ENCODE measurements at places on chromosomes 3 and 15.

- H3K27me3 ChIP-seq = no peaks in the 10 kb centered on the region
- H3K36me3 ChIP-seq = no peaks in the 10 kb centered on the region
- DNase-seq = peak; percentile 48
- H3K4me1 ChIP-seq = no peaks in the 10 kb centered on the region
These were observed 276.2 kb downstream of the FEZF2 start for GRCh38 chr3:62097121-62097520.

DNA sequence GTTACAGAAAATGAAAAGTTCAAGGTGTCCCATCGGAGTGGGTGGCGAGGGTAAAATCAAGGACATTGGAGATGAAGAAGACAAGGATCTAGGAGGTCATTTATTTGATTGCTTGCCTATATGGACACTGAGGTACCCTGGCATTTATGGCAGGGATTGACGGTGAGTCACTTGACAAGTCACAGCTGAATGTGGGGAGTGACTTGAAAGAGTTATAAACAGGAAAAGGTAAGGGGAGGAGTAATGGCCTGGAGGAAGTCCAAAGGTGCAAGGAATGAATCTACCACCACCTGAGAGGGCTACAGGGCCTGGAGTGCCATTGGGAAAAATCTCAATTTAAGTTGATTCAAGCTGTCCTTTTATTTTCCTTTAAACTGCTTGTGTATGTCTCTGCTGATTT, 11.8 kb upstream of the SGO1 start:
- no peaks in the 10 kb centered on the region for H3K36me3 ChIP-seq
- DNase-seq = no peak
- no peaks in the 10 kb centered on the region for H3K27me3 ChIP-seq
- no peak overlapping the region for H3K4me3 ChIP-seq
- no peak overlapping the region for H3K27ac ChIP-seq
- H3K4me1 ChIP-seq = no peaks in the 10 kb centered on the region

- DNase-seq = no peak
- no peaks in the 10 kb centered on the region for H3K27me3 ChIP-seq
- H3K36me3 ChIP-seq = no peaks in the 10 kb centered on the region
- no peak overlapping the region for H3K4me3 ChIP-seq
- no peak overlapping the region for H3K27ac ChIP-seq
These were observed 115.2 kb upstream of the TSC22D2 start for GRCh38 chr3:150292891-150293290.

DNA sequence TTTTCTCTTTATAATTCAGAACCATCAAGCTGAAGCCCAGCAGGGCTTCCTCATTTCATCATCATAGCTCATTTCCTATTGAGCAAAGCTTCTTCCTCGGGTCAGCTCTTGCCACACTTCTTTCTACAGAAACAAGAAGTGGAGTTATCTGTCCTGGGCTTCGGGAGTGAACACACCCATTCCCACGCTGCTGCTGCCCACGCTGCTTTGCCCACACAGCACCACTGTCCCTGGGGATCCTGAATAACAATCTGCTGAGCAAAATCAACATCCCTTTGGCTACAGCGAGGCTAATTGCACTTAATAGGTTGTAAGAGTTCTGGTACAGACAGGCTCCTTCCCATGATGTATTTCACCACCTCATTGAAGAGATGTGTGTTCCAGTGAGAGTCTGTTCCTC, 23.7 kb downstream of the CEP19 start:
- H3K4me1 ChIP-seq = no peaks in the 10 kb centered on the region
- H3K4me3 ChIP-seq = no peak overlapping the region
- no peak for DNase-seq
- no peaks in the 10 kb centered on the region for H3K27me3 ChIP-seq
- H3K36me3 ChIP-seq = no peaks in the 10 kb centered on the region

- no peaks in the 10 kb centered on the region for H3K4me1 ChIP-seq
- H3K27me3 ChIP-seq = no peaks in the 10 kb centered on the region
- DNase-seq = no peak
These were observed 30.2 kb downstream of the IDH3A start for GRCh38 chr15:78179286-78179840.

- H3K4me3 ChIP-seq = no peak overlapping the region
- H3K27ac ChIP-seq = no peak overlapping the region
- DNase-seq = no peak
- no peaks in the 10 kb centered on the region for H3K36me3 ChIP-seq
- no peaks in the 10 kb centered on the region for H3K27me3 ChIP-seq
These were observed 85.3 kb downstream of the HCN4 start for GRCh38 chr15:73283366-73283962.

DNA sequence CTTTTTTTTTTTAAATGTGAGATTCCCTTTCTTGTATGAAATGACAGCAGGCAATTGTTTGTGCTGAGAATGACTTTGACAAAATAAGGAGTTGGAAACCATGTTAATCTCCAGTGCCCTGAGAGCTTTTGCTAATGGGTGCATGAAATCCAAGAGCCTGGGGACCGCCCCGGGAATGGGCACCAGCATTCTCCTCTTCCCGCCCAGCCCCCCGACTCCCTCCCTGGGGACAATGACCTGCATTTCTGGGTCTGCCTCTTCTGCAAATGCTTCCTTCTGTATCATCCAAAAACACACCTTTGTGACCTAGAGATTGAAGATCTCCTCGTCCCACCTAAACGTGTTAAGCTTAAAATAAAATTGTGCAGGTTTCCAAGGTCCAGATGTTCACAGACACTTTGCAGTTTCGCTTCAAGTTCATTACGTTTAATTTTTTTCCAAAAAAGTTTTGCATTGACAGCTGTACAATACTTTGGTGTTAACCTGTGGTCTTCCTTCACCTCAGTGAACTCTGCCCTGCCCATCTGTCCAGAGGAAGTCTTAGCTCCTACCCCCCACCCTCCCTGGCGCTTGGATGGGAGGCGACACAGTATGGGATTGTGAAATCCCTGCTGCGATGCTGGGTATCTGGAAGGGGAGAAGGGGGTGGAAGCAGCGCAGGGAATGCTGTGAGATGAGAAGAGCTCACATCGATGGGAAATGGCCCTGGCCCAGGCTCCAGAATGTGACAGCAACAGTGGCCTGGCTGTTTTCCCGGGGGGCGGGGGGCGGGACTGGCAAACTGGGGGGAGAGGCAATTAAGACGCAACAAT, 50.1 kb downstream of the TLE3 start:
- H3K27ac ChIP-seq = no peak overlapping the region
- H3K4me3 ChIP-seq = no peak overlapping the region
- no peaks in the 10 kb centered on the region for H3K4me1 ChIP-seq
- no peaks in the 10 kb centered on the region for H3K27me3 ChIP-seq

DNA sequence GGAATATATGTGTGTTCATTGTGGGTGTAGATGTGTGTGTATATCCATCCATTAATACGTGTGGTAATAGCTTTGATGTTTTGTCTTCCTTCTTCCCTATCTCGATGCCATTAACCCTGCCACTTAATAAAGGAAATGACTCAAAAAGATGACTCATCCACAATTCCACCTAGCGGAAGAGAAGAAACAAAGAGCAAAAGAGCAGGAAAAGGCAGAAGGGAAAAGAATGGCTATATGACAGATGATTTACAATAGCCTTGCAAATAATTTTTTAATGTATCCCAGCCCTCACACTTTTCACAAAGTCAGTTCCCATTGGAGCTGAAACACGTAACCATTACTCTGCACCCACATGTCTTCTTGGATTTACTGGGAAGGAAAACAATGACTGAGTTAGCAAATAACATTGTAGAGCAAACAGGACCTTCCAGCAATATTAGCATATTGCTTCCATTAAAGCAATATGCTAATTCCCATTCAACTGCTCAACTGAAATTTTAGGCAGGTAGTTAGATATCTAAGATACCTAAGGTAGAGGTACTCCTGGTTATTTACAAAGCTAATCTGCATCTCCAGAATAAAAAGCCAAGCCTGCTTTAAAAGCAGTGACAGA, 197.2 kb downstream of the KCNAB1 start:
- no peaks in the 10 kb centered on the region for H3K27me3 ChIP-seq
- no peak for DNase-seq
- H3K27ac ChIP-seq = no peak overlapping the region
- no peak overlapping the region for H3K4me3 ChIP-seq
- H3K4me1 ChIP-seq = no peaks in the 10 kb centered on the region
- H3K36me3 ChIP-seq = no peaks in the 10 kb centered on the region

Data from prostate gland (tissue), 2 donors.